ENCODE measurements at places on chromosomes 13 and 19. TPM values are rescaled to one million over a fixed set of nuclear protein-coding genes. Genes with fewer than 3 reads are reported as not detected.

- H3K27ac ChIP-seq, result peak overlapping the region; percentile 43
- DNase-seq, result no peak
- no peak overlapping the region for H3K4me3 ChIP-seq
- H3K36me3 ChIP-seq, result peaks cover 100% of the 10 kb centered on the region
Measured at GRCh38 chr19:38710416-38710702, 33.9 kb downstream of the CAPN12 start.

- H3K4me1 ChIP-seq, result peaks cover 9% of the 10 kb centered on the region
- no peak overlapping the region for H3K27ac ChIP-seq
- H3K27me3 ChIP-seq, result peaks cover 45% of the 10 kb centered on the region
- DNase-seq, result peak; percentile 30
- no peaks in the 10 kb centered on the region for H3K36me3 ChIP-seq
Measured at GRCh38 chr19:46571495-46571894, 29.6 kb upstream of the CALM3 start.

TMEM238 gene
- 49.4 TPM for total RNA-seq

THSD1 gene
- 0.93 TPM for total RNA-seq

GRCh38 chr13:91406619-91407018, 8.2 kb downstream of the GPC5 start:
- H3K36me3 ChIP-seq, result no peaks in the 10 kb centered on the region
- no peak overlapping the region for H3K4me3 ChIP-seq
- no peak overlapping the region for H3K27ac ChIP-seq
- H3K4me1 ChIP-seq, result no peaks in the 10 kb centered on the region
- DNase-seq, result peak; percentile 22

- no peaks in the 10 kb centered on the region for H3K27me3 ChIP-seq
- no peak overlapping the region for H3K4me3 ChIP-seq
- no peak overlapping the region for H3K27ac ChIP-seq
- no peaks in the 10 kb centered on the region for H3K36me3 ChIP-seq
- no peak for DNase-seq
Measured at GRCh38 chr19:32178401-32178800, 167.0 kb upstream of the ZNF507 start.

BRME1 gene
- total RNA-seq, result 1.0 TPM

DNA sequence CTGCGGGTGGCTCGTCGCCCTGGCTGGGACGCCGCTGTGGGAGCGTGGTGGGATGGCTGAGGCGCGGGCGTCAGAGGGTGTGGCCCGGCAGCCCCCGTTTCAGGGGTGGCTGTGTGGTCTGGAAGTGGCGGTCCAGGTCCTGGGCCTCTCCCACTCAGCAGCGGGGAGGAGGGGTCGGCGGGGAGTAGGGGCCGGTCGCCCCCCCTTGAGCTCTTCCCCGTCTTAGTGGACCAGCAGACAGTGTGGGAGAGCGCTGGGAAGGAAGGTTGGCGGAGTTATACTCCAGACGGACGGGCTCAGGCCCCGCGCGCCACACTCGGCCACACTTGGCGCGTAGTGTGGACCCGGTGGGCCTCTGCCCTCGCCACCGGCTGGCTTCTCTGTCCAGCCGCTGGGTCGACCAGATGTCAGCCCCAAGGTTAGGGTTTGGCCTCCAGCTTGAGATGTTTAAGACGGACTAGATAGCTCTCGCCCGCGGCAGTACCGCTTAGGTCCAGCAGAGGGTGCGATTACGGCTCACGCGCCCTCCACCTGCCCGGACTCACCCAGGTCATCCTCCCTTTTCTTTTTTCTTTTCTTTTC, 21.7 kb upstream of the ZNF429 start:
- H3K27me3 ChIP-seq, result no peaks in the 10 kb centered on the region
- DNase-seq, result no peak
- peaks cover 5% of the 10 kb centered on the region for H3K36me3 ChIP-seq
- no peak overlapping the region for H3K4me3 ChIP-seq
- H3K27ac ChIP-seq, result no peak overlapping the region

DNA sequence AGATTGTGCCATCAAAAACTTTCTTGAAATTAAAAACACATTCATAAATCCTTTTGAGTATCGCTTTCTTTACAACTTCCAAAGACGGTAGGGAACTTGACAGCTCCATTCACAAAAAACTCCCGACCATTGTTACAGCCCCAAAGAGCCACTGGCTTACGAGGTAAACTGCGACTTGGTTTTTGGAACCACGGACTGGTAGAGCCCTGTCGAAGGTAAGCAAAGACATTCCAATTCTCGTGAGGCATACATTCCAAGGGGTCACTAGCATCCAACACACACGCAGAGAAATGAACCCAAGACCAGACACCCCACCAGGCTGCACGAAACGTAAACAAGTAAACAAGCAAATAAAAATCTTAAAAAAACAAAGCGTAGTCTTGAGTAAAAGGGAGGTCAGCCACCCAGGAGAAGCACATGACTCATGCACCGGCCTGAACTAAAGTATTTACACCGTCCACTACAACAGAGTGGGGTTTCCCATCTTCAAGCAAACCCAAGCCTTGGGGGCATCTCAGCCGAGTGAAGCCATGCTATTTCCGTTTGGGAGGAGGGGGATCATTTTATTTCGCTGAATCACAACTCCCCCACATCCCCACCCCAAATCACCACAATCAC, 1.4 kb downstream of the BRD4 start:
- H3K4me1 ChIP-seq, result peaks cover 24% of the 10 kb centered on the region
- H3K27me3 ChIP-seq, result no peaks in the 10 kb centered on the region
- DNase-seq, result no peak
- peaks cover 36% of the 10 kb centered on the region for H3K36me3 ChIP-seq
- H3K27ac ChIP-seq, result peak overlapping the region; percentile 59

RXFP2 gene
- not detected for total RNA-seq

FXYD3 gene
- 183 TPM for total RNA-seq

DNA sequence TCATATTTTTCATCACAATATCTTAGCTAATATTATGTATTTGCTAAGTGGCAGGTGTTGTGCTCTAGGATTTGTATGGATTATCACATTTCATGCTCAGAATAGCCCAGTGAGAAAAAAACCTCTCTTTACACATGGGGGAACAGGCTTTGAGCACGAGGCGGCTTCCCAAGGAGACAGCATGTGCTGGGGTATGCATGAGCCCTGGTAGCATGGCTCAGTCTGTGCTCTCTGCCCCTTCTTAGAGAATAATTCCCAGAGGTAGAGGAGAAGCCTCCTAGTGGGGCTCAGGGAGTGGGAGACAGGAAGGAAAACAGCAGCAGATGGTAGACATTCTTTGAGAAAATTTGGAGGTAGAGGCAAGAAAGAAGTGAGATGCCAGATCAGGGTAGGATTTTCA, 31.6 kb downstream of the RNASEH2B start:
- no peaks in the 10 kb centered on the region for H3K4me1 ChIP-seq
- no peaks in the 10 kb centered on the region for H3K27me3 ChIP-seq
- peaks cover 5% of the 10 kb centered on the region for H3K36me3 ChIP-seq
- no peak for DNase-seq
- no peak overlapping the region for H3K4me3 ChIP-seq
- H3K27ac ChIP-seq, result peak overlapping the region; percentile 58

DNA sequence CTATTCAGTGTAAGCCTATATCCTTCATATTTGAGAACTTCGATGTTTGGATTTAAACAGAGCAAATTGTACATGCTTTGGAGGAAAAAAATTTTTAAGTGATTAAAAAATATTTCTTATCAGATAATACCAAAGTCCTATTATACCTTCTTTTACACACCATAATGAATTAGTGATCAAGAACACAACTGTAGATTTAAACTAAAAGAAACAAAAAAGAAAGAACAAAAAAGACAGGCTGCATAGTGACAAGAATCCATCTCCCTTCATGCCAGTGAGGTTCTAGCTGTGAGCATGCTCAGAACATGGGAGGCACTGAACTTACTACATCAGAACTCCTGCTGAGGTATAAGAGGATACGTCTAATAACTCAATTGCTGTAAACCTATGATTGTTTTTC, at the start of gene RXFP2:
TSS of gene RXFP2 (plus strand) at position 301 of the 400 bp plus-strand sequence. CDS start at position 388, 87 bp downstream.
- H3K27me3 ChIP-seq, result peaks cover 13% of the 10 kb centered on the region
- no peak for DNase-seq
- H3K4me3 ChIP-seq, result no peak within 1 kb of the TSS
- H3K36me3 ChIP-seq, result no peaks in the 10 kb centered on the region
- no peak within 1 kb of the TSS for H3K27ac ChIP-seq

- H3K4me1 ChIP-seq, result peaks cover 10% of the 10 kb centered on the region
- peak overlapping the region; percentile 39 for H3K4me3 ChIP-seq
- H3K36me3 ChIP-seq, result peaks cover 10% of the 10 kb centered on the region
- no peak for DNase-seq
- H3K27ac ChIP-seq, result no peak overlapping the region
- no peaks in the 10 kb centered on the region for H3K27me3 ChIP-seq
Measured at GRCh38 chr19:13209484-13210338, 59.5 kb downstream of the IER2 start.
